ENCODE measurements at places on chromosomes 1 and 21.

GRCh38 chr1:198607714-198608113 lies 31.1 kb upstream of the PTPRC start:
- no peak for DNase-seq

DNA sequence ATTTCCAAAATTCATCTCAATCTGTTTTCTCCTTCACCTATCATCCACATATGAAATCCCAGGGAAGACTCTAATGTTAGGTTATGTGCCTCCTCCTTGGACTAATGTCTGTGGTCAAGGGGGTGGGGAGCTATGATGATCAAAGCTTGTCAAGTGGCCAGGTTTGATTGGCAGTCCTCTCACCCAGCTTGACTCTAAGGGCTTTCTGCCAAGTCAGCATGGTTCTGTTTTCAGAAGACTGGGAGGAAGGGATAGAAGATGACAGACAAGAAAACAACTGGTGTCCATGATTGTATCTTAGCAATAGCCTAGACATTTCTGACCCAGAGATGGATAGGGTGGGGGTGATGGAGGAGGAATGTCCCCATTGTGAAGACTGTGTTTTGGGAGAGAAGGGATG lies 9.1 kb upstream of the THEM5 start:
- no peak for DNase-seq

GRCh38 chr1:56397409-56397808 lies 182.0 kb downstream of the PLPP3 start:
- DNase-seq: no peak

- DNase-seq: no peak
These were observed 46.7 kb upstream of the KLHDC7A start for GRCh38 chr1:18434041-18434440.

- peak; percentile 3 for DNase-seq
These were observed 237.5 kb downstream of the TTLL7 start for GRCh38 chr1:83761167-83762038.

DNA sequence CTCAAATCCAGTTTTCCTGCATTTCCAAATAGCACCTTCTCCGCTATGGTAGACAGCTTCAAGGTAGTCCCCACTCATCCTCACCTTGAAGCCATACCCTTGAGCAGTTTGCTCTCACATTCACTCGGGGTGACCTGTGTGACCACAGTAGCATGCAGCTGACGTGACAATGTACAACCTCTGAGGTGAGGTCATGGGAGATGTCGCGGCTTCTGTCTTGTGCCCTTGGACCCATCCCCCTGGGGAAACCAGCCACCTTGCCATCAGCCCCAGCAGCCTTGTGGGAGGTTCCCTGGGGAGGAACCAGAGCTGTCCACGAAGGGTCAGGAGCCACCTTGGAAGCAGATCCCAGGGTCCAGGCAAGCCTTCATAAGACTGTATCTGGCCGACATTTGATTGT lies 38.3 kb upstream of the DUSP10 start:
- no peak for DNase-seq

DNA sequence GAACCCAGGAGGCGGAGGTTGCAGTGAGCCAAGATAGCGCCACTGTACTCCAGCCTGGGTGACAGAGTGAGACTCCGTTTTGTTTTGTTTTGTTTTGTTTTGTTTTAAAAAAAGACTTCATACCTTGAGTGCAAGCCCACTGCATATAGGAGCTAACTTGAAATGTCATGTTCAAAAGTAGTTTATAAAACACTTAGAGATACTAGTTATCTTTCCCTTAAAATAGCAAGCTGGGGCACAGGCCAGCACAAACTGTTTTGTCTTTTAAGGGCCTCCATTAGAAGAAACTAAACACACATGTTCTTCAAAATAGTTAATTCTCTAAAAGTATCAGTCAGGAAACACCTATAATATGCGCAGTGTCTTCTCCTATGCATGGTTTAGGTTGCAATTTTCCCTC lies 505.1 kb upstream of the TMPRSS15 start:
- no peak for DNase-seq

DNA sequence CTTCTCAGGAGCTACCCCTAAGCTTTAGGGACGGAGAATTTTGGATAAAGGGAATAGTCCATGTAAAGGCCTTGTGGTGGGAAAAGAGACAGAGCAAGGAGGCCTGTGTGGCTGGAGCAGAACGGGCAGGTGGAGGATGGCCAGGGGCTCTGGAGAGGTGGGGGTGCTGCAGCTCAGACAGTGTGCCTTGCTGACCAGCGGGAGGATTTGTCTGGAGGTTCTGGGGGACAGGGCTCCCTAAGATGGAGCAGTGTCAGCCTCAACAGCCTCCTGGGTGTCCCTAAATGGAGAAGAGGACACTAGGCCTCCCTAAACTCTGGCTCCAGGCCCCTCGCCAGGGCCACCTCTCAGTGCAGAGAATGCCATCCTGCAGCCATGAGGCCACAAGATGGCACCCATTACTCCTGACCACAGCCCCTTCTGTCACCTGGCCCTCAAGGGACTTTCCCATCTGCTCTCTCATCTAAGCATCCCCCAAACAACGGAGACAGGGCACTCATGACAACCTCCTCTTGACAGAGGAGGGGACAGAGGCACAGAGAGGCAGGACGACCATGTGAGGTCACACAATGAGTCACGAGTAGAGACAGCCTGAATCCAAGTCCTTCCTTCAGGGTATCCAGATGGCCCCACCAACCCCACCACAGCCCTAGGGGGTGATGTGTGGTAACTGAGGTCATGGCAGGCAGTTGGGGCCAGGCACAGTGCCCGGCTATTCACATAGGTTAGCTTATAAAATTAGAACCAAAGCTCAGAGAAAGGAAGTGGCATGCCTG lies 94.7 kb downstream of the DMRTB1 start:
- no peak for DNase-seq

DNA sequence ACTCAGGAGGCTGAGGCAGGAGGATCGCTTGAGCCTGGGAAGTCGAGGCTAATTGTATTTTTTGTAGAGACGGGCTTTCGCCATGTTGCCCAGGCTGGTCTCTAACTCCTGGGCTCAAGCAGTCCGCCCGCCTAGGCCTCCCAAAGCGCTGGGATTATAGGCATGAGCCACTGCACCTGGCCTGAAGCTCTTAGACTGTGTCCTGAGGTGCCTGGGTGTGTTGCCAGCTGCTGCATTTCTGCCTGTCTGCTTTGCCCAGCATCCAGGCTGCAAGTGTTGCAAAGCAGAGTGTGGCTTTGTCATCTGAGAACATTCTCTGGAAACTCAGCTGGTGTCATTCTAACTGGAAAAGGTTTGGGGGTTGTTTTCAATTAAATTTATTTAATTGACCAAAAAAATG lies 105.0 kb downstream of the HUNK start:
- DNase-seq: no peak

- no peak for DNase-seq
These were observed 439.9 kb downstream of the DISC1 start for GRCh38 chr1:232066521-232066920.

- DNase-seq: peak; percentile 5
These were observed 476 bp downstream of the AXDND1 start for GRCh38 chr1:179366093-179366800.

DNA sequence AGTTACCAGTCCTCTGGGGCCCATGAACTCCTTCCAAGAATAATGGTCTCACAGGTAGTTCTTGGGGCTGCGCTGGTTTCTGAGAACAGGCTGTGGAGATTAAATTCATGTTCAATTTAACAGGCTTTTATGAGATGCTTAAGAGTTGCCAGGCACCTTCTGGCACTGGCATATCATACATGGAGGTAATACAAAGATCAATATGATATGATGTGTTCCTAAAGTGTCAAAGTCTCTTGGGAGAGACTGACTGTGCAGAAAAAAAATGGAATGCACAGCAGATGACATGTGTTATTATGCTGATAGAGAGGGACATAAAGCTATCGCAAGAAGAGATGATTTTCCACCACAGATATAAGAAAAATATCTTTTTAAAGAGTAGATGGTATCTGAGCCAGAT lies 6.8 kb downstream of the CYP2J2 start:
- DNase-seq: no peak

- no peak for DNase-seq
These were observed 27.2 kb downstream of the RNF187 start for GRCh38 chr1:228514421-228514820.

DNA sequence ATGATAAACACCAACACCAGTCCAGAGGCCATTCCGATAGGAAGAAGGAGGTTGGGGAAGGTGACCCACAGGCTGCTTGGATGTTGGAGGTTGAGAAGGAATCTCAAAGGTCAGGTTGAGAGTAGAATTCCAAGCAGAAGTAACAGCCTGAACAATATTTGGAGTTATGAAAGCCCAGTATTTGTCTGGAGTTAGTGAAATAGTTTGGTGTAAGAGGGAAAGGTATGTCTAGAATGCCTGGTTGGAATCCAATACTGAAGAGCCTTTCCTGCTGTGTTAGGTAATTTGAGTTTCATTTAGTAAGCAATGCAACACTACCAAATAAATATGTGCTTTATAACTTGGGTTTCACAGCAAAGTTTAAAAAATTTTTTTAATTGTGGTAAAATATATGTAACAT lies 70.5 kb upstream of the MCOLN3 start:
- DNase-seq: no peak

GRCh38 chr1:188670837-188671236 lies 1806.8 kb downstream of the BRINP3 start:
- DNase-seq: no peak

All from activated CD4-positive, alpha-beta T cell treated with anti-CD3 and anti-CD28 coated beads, Interleukin-2, amount 50 U/mL, for 48 hours (primary cell).